ENCODE measurements at places on chromosomes 3 and 15.
A peak's percentile ranks its signal among the peaks of the same experiment; 100 is the strongest.

- DNase-seq = no peak
Measured at GRCh38 chr15:28901587-28901980, 15.8 kb downstream of the APBA2 start.

- DNase-seq = no peak
Measured at GRCh38 chr3:42814246-42814645, 5.0 kb downstream of the ACKR2 start.

DNA sequence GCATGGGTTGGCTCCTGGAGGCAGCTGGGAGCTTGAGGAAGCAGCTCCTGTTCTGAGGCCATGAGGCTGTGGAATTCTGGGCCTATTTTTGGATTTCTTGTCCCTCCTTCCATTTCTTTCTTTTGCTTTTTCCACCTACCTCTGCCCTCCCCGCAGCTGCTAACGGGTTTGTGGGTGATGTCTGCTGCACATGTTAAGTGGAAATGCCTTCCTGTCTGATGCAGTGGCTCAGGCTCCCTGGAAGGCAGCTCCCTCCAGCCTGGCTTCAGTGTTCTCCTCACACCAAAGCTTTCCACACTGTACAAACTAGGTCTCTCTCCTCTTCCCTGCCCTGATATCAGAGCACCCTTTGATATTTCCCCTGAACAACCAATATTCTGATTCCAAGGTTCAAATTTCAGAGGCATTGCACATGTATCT, 33.8 kb upstream of the ESYT3 start:
- DNase-seq = no peak

- DNase-seq = no peak
Measured at GRCh38 chr3:72595376-72595775, 252.9 kb downstream of the SHQ1 start.

GRCh38 chr15:25673351-25673750, 189.8 kb downstream of the ATP10A start:
- DNase-seq = no peak

GRCh38 chr15:48850648-48851047, 27.3 kb upstream of the EID1 start:
- DNase-seq = no peak

DNA sequence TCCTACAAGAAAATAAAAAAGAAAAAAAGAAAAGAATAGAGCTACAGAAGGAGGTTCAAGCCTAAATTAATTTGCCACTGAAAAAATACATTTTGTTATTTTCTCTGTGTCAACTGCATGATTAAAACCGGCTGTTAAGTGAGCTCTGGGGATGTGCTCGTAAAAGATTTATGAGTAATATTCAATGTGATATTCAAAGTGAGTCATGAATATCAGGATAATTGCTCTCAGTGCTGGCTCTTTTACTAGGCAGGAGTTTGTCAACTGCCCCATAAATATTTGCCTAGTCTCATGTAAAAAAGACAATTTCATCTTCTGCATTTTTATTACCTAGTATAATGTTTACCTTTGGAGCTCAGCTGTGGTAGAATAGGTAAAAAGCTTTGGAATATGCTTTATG, 78.9 kb downstream of the CDIN1 start:
- no peak for DNase-seq

- DNase-seq = peak; percentile 38
Measured at GRCh38 chr15:101025896-101026631, 106.9 kb downstream of the LRRK1 start.
